Stimulated activated naive B cell treated with anti-CD40 and anti-IgM and Interleukin-4, amounts not matched to agents 10 μg/mL and 1 μg/mL and 100 μg/mL, for 72 hours (primary cell): ENCODE measurements at places on chromosomes 11 and 22.

- no peak for DNase-seq
Observed at GRCh38 chr11:115247361-115247760, 256.9 kb downstream of the CADM1 start.

DNA sequence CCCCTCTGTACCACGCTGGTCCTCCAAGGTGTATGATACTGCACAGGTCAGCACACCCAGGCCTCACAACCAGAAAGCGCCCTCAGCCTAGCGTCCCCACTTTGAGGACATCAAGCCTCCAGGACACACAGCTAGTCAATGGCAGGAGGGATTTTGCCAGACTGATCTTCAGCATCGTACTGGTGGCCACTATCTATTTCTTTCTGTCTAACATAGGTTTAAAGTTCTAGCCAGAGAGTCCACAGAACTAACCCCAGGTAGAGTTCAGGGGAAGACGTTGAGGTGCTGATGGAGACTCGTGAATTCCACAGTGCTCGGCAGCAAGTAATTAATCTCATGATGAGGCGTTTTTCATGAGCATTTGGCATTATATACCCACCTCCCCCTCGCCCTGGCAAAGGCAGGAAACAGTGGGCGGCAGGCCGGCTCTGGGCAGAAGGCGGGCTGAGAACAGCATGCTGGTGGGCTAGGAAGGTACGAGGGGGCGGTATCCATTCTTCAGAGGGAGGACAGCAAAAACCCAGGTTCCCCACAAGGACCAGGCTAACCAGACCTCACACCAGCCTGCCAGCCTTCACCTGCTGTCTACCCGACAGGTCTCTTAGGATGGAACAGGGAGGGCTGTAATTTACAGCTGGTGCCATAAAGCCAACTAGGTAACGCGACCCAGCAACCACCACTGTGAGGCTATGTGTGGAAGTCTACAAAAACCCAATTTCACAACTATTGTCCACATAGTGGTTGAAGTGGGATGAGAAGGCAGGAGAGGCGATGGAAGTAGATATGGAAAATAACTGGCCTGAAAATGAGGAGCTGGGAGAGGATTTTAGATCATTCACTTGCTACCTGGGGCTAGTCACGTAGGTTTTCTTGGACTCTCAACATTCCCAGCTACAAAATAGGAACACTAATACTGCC, 18.5 kb downstream of the MYH9 start:
- no peak for DNase-seq

GRCh38 chr11:17724020-17724908, 4.9 kb downstream of the MYOD1 start:
- DNase-seq = no peak

- no peak for DNase-seq
Observed at GRCh38 chr22:39153220-39153717, 789 bp upstream of the CBX7 start.

- DNase-seq = peak; percentile 37
Observed at GRCh38 chr11:61797263-61797944, 4.7 kb downstream of the FEN1 start.

DNA sequence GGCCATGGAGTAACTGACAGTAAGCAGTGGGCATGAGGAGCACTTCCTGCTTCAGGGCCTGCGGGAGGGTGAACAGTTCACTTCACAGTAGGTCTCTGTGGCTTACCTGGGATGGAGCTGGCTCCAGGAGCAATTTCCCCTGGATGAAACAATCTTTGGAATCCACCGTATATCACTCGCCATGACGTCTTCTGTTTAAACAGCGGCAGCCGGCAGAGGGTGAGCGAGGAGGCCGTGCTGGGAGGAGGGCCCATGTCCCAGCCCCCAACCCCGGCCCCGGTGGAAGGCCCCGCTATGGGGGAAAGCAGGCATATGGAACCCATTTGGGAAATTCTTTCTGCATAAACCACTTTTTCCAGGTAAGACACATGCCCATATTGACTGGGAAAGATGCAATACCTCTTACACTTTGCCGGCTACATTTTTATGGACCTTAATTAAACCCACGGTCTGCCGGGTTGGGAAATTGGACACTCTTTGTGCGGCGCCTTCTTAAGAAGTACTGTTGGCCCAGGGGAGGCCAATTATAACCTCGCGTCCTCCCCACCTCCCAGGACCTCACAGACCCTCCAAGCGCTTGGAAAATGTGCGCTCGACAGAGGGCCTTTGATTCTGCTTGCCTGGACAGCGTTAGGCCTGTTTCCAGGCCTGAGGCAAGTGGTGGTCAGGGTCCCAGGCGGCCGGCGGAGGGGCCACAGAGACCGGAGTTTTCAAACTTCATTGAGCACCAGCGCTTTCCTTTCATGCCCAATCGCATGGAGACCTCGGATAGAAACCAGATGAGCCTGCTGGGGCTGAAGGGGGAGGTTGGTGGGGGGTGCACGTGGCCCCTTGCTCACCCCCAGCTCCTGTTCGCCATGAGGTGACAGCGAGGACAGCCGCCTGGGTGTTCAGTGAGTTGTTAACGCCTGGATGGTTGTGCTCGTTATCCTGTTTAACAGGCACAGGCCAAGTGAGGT, 40.4 kb downstream of the SMIM38 start:
- DNase-seq = no peak

DNA sequence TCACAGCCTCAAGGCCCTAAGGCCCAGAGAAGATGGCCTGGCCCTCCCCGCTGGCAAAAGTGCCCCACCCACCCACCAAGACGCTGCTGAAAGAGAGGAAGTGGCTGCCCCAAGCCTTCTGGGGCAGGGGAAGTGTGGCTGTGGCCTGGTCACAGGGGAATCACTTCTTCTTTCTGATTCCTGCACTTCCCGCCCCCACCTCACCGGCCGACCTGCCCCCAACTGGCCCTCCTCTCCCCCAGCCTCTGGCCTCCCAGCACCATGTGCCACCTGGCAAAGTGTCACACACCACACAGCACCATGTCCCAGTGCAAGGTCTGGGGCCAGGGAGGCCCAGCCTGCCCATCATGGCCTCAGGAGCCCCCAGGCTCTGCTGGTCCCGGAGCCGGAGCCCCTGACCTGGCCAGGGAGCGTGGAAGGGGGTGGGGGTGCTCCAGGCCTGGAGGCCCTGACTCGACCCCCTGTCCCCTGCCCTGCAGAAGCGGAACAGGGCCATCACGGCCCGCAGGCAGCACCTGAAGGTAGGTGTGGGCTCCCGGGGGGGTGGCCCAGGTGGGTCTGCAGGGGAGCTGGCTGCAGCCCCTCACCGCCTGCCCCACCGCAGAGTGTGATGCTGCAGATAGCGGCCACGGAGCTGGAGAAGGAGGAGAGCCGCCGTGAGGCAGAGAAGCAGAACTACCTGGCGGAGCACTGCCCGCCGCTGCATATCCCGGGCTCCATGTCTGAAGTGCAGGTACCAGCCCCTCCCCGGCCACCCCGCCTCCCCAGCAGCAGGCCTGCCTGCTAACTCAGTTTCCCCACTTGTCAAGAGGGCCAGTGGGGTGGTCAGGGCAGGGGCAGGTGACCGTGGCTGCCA, 1.4 kb downstream of the TNNI2 start:
- peak; percentile 66 for DNase-seq

DNA sequence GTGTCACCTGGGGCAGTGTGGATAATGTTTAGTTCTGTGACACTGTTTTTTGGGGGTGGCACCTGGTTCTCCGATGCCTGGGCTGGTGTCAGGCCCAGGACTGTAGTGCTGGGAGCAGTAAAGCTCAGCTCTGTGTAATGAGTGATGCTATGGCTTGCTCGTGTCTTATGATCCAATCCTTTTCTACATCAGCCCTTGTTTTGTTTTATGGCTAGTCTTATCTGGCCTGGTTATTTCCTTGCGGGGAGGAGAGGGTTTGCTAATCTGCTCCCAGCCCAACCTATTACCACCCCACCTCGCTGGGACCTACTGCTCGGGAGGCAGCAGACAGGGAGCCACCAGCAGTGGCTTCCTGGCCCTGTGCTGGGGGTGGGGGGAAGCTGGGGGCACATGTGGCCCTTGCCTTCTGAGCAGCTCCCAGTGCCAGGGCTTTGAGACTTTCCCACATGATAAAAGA, 35.0 kb upstream of the TPBGL start:
- no peak for DNase-seq

GRCh38 chr11:60316317-60316716, 10.7 kb upstream of the MS4A6E start:
- no peak for DNase-seq

DNA sequence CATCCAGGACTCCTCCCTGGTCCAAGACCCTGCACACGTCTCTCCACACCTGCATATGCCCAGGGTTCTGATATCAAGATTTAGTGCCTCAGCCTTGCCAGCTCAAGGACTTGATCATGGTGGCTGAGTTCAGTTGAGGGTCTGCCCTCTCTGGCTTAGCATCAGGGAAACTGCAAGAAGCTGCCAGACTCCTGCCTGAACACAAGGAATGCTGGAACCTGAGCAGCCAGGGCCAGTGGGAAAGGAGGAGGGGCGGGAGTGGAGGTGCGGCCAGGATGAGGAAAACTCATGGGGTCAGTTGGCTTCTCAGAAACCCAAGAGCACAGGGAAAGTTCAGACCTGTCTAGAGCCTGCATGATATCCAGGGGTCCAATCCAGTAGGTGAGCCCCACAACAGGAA, 546.1 kb downstream of the BUD13 start:
- no peak for DNase-seq

DNA sequence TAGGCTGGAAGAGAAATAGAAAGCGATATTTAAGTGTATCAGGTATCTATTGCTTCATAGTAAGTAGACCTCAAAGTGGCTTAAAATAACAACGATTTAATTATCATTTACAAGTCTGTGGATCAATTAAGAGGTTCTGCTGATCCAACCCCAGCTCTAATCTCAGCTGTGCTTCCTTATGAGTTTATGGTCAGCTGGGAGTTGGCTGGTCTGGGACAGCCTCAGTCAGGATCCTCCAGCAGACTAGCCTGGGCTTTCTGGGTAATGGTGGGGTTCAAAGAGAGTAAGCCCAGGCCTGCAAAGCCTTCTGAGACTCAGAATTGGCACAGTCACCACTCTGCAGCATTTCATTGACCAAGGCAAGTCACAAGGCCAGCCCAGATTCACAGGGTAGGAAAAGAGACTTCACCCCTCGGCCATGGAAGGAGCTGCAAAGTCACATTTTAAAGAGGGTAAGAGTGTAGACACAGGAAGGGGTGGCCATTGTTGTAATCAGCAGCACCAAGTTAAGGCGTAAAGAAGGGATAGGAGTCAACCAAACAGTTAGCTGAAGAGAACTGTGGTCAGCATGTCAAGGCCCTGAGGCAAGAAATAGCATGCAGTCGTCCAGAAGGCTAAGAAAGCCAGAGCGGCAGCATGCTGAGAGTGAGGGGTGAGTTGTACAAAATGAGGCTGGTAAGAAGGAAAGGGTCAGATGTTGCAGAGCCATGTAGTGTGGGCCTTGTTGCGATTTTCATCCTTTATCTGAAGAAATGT, 168.2 kb downstream of the ETS1 start:
- DNase-seq = no peak

DNA sequence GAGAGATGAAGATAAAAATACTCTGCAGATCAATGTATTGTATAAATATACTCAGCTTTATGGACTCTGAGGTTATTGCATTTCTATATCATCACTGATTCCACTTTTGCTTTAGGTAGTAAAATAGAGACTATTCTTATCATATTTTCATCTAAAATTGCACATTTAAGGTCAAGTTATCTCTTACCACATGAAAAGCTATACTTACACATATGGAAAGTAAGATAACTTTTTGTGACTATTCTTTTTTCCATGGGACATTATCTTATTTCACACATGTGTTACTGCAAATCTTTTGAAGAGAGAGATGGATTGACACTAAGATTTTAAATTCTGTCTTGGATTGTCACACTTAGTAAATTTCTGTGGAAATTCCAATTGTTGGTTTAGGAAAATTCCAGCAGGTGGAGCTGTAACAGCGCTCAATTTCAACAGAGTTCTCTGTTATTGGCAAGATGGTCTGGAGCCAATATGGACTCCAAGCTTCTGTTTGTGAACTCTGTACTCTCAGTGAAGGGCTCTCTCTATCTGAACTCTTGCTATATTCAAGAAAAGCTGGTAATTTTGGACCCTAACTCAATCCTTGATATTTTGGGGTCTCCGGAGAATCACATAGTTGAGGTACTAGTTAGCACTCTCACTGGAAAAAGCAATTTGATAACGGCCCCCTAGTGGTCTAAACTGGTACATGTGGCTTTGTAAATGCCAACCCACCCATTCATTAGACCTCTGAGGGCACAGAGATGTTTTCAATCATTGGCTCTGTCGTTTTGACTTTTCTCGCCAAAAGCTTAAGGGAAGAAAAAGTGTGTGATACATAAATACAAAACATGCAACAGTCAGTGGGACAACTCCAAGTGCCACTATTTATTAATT, 429.7 kb downstream of the ETS1 start:
- DNase-seq = peak; percentile 39

DNA sequence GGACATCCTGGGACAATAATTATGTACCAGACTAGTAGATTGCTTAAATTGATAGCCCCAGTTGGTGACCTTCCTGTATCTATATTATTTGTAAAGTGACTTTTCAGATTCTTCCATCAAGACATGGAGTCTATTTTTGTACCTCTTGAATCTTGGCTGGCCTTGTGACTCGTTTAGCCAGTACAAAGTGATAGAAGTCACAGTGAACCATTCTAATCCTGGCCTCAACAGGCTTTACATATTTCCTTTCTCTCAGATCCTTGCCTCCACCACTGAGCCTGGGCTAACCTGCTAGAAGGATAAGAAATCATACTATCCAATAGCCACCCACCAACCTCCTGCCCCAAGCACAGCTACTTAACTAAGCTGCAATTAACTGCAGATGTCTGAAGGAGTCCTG, 37.5 kb upstream of the SLC6A5 start:
- no peak for DNase-seq

DNA sequence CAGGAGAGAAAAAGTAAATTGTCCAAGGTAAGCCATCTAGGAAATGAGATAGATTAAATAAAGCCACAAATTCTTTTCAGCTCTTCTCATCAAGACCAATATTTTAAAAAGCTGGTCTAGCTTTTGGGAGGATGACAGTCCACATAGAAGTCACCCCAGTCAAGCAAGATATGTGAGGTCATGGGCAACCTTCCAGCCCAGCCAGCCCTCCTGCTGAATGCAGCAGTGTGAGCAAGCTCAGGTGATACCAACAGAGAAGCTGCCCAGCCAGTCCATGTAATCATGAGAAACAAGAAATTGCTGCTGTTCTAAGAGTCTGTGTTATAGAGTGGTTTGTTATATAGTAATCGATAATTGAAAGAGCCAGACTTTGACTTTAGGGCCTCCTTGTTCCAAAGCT, 28.7 kb downstream of the KCNE3 start:
- no peak for DNase-seq

- DNase-seq = no peak
Observed at GRCh38 chr11:86372586-86372985, 2.1 kb upstream of the CCDC81 start.
